ENCODE measurements at places on chromosomes 12 and 14.
A peak's percentile ranks its signal among the peaks of the same experiment; 100 is the strongest.

DNA sequence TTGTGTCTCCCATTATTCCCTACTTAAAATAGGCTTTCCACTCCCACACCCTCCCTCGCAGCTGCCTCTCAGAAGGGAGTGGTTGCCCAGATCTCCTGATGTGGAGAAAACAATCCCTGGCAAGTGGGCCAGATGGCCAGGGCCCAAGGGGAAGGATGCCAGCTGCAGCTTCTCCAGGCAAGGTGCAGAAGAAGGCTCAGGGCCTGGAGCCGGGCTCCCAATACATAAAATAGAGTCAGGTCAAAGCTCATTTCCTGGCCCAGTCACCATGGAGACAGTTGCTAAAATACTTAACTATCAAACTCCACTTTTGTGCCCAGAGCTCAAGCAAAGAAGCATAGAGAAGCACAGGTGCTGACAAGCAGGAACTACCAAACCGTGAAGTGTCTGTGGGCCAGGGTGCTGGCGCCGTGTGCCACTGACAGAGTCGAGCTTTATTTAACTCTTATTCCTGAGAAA lies 45.7 kb upstream of the ITPR2 start:
- DNase-seq: peak; percentile 22

- no peak for DNase-seq
Observed at GRCh38 chr12:66638666-66639065, 40.2 kb downstream of the GRIP1 start.

DNA sequence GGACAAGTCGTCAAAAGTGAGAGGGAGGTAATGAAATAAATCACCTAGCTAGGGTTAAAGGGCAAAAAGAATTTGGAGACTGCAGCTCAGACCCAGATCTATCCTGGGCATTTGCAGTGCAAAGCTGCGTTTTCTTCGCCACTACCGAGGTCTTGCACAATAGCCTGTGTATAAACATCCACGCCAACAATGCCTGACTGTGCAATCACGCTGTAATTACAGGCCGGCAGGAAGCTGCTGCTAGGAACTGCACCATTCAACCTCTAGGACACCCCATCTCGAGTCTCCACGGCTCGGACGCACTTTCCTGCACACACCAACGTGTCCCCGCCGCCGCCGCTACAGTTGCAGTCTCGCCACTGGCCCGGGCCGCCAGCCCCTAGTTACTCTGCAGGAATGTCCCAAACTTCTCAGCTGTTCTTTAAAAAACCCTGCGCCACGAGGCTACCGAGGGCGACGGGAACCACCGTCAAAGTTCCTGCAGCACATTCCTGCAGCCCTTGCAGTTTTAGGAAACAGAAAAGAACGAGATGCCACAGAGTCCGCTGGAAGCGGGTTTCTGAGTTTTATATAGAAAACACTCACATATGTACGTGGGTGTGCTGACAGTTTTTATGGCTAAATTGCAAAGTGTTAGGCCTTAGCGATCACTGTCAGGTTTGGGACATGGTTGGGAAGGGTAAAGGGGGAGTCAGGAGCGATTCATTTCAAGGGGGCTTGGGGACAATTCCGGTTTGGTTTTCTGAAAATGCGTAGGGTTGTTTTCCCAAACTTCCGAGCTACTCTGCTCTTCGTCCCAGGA lies 65.6 kb upstream of the PTGR2 start:
- peak; percentile 52 for DNase-seq

GRCh38 chr12:6796576-6796975 lies 7.2 kb downstream of the CD4 start:
- DNase-seq: no peak

DNA sequence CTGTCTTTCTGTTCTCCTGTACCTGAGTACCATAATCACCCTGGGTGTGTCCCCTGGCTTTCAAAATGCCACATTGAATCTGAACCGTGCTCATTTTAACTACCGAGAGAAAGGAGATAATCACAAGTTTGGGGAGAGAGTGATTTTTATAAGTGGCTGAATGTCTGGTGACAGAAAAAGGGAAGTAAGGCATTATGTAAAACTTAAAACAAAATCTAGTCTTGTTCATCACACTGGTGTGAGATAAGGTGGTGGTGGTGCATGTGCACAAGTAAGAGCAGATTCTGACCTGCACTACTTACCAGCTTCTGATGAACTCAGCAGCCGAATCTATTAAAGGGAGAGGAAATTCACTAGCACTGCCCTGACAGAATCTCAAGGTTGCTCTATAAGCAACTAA lies 56.3 kb downstream of the SPPL3 start:
- DNase-seq: no peak

GRCh38 chr14:54465654-54466053 lies 23.1 kb downstream of the GMFB start:
- peak; percentile 34 for DNase-seq

GRCh38 chr12:27967551-27968054 lies 4.9 kb downstream of the PTHLH start:
- DNase-seq: no peak

GRCh38 chr12:22089486-22089885 lies 43.5 kb downstream of the CMAS start:
- DNase-seq: no peak

DNA sequence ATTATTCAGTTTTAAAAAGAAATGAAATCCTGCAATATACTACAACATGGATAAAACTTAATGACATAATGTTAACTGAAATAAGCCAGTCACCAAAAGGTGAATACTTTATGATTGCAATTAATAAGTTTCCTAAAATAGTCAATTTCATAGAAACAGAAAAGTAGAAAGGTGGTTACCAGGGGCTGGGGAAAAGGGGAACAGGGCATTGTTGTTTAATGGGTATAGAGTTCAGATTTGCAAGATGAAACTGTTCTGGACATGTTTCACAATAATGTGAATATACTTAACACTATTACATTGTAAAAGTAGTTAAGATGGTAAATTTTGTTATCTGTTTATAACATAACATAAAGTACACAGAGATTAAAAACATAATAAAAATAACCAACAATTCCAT lies 550.9 kb downstream of the CCER1 start:
- no peak for DNase-seq

DNA sequence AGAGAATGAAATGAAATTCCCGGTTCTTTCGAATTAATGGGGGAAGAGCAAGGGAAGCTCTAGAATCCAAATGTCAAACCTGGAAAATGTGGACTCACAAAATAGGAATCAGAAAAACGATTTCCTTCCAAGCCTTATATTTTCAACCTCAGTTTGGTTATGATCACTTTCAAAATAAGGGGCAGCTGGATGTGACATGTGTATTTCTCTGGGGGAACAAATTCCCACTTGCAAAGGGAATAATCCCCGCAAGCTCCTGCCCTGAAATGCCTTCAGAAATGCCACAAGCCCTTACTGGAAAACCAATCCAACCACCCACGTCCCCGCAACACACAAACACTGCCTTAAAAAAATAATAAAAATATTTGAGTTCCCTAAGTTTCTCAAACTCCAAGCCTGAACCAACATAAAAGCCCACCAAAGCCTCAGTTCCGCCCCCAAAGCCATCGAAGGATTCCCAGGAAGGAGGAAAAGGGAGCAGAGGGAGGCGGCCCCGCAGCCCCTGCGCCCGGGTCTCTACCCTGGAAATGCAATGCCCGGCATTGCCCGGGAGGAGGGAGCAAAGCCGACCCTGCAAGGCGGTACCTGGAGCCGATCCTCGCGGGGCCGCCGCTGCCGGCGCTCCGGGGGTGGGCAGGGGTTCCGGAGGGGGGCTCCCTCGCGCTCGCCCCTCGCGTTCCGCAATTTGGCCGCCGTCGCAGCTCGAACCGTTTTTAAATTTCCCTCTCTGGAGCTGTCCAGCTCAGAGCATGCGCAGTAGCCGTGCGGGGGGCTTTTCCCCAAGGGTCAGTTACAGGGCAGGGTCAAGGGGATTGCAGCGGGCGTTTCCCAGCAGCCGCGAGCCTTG lies at the start of gene FOXN4:
Gene FOXN4, minus strand, starts transcription at position 751 of the 847 bp plus-strand sequence. CDS start 963 bp downstream, outside the sequence.
- DNase-seq: no peak

DNA sequence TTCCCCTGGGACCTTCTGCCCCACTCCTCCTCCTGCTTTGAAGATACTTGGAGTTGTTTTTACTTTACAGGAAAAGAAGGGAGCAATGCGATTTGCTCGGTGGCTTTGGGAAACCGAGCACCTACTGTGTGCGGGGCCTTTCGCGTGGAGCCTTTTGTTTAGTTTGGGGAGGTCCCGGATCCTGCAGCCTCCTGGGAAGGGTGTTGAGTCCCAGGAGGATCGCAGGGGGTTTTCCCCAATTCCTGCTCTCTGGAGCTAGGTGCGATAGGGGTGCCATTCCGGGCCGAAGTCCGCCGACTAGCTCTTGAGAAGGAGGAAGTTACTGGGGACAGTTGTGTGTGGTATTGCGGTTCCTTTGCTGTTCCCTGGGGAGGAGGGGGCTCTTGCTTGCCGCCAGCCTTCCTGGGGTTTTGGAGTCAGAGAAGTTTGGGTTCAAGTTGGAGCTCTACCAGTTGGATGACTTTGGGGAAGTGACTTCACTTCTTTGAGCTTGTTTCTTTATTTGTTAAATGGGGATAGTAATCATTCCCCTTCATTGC lies 1.1 kb downstream of the BRI3BP start:
- no peak for DNase-seq

GRCh38 chr12:103334466-103334865 lies 161.3 kb downstream of the C12orf42 start:
- no peak for DNase-seq

DNA sequence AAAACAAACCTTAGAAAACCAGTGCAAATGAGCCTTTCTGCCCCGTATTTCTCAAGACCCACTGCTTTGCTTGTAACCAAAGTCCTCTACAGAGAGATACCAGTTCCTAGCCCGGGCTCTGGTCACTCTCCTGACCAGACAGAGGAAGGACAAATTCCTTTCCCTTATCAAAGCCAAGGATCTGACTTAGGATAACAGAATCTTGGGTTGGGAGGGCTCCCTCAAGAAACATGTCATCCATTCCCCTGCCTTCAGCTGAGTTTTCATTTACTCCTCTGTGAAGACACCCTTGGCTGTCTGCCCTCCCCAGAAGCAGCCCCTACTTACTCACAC lies 116.0 kb upstream of the PARP11 start:
- no peak for DNase-seq

- DNase-seq: no peak
Observed at GRCh38 chr12:54716261-54716660, 68.1 kb upstream of the DCD start.

- no peak for DNase-seq
Observed at GRCh38 chr14:54512393-54512792, 2.7 kb downstream of the CGRRF1 start.

GRCh38 chr12:15886372-15887042 lies 4.3 kb downstream of the STRAP start:
- no peak for DNase-seq

DNA sequence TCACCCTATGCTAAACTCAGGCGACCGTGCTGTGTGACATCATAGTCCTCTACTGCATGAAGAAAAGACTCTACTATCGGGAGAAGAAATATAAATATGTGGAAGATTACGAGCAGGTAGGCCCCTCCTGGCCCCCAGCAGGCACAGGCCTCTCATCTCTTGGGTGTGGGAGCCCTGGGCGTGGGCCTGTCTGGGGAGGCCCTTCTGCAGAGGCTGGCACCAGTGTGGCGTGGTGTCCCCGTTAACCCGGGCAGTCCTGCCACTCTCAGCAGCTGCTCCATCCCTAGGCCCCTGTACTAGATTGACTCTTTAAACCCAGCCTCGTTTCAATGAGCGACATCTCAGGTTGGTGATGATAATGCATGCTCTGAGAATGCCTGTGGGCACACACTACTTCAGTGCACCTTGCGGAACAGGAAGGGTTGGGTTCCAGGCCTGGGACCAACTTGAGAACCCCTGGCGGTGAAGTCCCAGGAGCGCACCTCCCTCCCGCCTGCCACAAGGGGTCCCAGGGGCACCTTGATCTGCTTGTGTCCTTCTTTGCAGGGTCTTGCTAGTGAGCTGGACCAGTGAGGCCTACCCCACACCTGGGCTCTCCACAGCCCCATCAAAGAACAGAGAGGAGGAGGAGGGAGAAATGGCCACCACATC lies 23.2 kb downstream of the P2RX4 start:
- DNase-seq: no peak

GRCh38 chr12:45349916-45350315 lies 134.0 kb downstream of the ANO6 start:
- DNase-seq: no peak

- DNase-seq: no peak
Observed at GRCh38 chr14:95872777-95873176, 3.9 kb upstream of the TUNAR start.

- DNase-seq: no peak
Observed at GRCh38 chr14:78007160-78007559, 163.0 kb upstream of the NRXN3 start.

- no peak for DNase-seq
Observed at GRCh38 chr14:100224229-100224866, 14.6 kb upstream of the YY1 start.

DNA sequence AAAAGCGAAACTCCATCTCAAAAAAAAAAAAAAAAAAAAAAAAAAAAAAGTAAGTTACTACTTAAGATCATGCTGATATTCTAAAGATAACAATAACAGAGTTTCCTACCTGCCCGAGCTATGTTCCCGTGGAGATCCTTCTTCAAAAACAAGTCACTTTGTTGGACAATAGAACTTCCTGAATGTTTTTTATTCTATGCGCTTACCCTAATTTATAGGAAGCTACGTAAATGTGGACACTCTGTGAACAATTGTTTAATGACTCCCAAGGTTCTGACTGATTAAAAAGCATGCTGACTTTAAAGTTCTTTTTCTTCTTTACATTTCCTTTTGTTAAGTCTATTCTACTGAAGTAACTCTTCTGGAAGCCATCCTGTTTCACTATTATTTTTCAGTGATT lies 52.5 kb downstream of the FGD4 start:
- DNase-seq: no peak

- DNase-seq: no peak
Observed at GRCh38 chr12:24083838-24084237, 134.4 kb upstream of the SOX5 start.

- DNase-seq: no peak
Observed at GRCh38 chr14:55384536-55384935, 27.1 kb downstream of the ATG14 start.

GRCh38 chr14:39322807-39323206 lies 89.1 kb downstream of the MIA2 start:
- no peak for DNase-seq

- no peak for DNase-seq
Observed at GRCh38 chr12:55744340-55745030, 1.6 kb downstream of the GDF11 start.

GRCh38 chr14:92353447-92353846 lies 30.5 kb downstream of the SLC24A4 start:
- no peak for DNase-seq

DNA sequence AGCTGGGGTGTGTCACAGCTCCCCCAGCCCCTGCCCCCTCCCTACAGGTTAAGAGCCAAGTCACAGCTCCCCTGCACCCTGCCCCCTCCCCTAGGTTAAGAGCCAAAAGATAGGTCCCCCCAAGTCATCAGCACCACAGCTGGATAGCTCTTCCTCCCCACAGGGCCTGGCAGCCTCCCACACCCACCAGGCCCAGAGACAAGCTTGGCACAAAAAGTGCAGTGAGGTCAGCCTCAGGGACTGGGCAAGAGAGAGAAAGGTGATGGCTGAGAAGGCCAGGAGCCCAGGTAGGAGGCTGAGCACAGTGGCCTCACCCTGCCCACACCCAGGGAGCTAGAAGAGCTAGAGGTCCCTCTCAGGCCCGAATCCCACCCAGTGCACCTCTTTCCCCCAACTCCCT lies 8.7 kb downstream of the ITGA7 start:
- no peak for DNase-seq

- DNase-seq: peak; percentile 77
Observed at GRCh38 chr12:123269395-123269892, 2.2 kb downstream of the CDK2AP1 start.
